Activated T-cell treated with anti-CD3 and anti-CD28 coated beads, Interleukin-2, amount 50 U/mL, for 1 hour (primary cell): ENCODE measurements at places on chromosomes 12 and 14.

DNA sequence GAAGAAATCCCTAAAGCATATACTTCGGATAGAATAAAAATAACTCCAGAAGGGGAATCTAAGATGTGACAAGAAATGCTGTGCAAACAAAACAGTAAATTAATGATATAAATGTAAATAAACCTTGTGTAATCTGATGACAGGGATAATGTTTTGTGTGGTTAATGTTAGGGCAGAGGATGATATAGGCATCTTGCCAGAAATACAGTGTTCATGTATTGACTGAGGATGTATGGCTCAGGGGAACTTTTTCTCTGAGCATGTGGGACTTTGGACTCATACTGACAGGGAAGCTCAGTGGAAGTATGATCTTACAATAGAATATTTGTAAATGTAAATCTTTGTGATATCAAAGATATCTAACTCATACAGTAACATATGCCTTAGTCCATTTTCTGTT is 420.2 kb downstream of the TMTC2 start:
- no peak for DNase-seq

GRCh38 chr14:39946807-39947206 is 514.6 kb upstream of the FBXO33 start:
- DNase-seq: no peak

- DNase-seq: peak; percentile 40
These were observed 1.2 kb upstream of the AMIGO2 start for GRCh38 chr12:47080725-47081502.

GRCh38 chr14:30759172-30760125 is 114.9 kb upstream of the COCH start:
- no peak for DNase-seq

DNA sequence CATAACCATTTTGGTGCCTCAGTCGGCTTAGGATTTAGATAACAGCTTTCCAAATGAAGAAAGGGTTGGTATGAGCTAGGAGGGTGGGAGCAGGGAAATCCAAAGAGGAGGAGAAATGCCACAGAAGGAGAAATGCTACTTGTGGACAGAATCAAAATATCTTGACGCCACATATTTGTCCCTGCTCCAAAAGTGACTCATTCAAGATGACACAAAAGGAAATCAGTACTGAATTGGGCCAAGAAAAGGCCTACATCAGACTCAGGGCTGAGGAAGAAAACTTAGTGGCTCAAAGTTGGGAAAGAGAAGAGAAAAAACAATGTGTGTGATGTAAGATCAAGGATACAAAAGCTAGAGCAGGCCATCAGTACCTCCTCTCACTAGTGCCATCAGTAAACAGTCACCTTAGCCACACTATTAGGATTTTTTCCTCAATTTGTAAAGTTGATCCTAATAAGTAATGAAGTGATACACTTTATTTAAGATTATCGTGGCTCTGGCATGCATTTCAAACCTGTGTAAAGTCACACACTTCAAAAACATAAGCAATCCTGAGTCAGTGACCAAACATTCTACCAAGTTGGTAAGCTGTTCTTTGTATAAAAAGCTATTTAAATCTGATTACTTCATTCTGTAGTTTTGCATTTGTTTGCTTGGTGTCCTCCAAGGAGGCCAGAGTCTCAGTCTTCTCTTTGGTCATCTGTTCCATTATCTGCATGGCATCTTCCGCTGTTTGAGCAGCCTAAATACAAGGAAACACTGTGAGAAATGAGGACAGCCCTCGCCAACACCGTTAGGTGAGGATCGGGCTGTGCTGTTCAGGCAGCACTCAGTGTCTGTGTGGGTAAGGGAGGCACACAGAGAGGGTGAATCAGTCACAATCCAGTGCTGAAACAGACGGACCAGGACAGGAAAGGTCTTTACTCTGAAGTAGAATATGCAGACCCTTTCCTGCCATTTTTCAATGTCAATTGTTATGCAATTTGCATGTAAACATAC is 52.6 kb upstream of the VPS33A start:
- no peak for DNase-seq

DNA sequence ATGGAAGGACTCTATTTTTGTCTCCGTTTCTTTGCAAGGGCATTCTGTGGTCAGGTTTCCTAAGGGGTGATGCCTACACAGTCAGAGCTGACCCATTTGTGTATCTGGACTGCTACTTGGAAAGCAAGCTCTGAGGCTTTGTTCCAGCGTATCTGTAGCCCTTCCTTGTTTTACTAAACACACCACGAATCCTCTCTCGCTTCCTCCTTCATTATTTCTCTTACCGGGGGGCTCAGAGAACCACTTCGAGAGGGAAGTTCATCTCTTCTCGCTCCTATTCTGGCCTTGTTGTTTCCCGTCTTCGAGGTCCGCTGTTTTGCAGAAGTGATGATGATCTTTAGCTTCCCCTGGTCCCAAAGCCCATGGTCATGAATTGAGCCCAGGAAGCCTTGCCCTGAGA is 164.7 kb downstream of the SSPN start:
- no peak for DNase-seq

DNA sequence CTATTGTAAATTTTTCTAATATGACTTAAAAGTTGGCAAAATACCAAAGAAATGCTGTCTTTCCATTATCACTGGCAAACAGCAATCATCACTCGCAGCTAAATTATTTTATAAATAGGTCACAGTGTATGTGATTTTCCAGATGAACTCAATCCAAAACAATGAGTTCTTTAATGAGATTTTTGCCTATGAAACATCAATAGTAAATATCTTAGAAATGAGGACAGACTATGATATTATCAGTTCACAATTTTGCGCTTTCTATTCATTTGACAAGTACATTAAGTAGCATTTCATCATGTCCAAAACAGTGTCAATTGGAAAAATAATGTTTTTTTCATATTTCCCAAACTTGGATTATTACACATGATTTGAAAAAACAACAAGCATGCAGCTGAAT is 65.7 kb downstream of the PIK3C2G start:
- no peak for DNase-seq

- DNase-seq: no peak
These were observed 106.4 kb downstream of the PIWIL1 start for GRCh38 chr12:130444061-130444460.

DNA sequence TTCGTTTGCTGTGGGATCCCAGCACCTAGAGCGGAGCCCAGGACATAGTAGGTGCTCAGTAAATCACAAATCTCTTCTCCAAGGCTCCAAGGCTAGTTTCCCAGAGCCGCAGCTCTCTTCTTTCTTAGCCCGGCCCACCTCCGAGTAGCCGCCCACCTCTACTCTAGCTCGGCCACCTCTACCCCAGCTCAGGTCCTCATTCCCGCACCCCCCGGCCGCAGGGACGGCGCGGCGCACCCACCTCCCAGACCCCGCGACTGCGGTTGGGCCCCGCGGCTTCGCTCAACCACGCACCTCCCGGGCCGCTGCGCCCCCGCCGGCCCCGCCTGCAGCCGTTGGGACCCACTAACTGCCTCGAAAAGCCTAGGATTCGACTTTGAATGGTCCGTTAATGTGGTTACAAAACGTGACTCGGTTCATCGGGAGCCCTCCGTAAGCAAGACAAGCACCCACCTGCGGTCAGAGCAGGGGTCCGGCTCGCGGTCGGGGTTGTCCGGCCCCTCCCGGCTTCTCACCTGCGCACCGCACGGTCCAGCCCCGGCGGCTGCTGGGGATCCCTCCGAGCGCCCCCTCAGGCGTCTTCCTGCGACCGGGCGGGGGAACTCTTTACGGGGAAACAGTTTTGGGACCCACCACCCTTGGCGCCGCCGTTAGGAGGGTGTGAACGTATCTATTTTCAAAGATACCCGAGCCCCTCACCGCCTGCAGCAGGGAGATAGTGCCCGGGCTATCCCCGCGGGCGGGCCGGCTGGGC is at the start of gene SLC2A14:
Gene SLC2A14 (minus strand): TSS at position 350 of the 754 bp plus-strand sequence. CDS start 3,035 bp downstream, outside the sequence.
- no peak for DNase-seq

- DNase-seq: no peak
These were observed 26.0 kb upstream of the KRT78 start for GRCh38 chr12:52874573-52875435.

GRCh38 chr12:53995002-53995377 is 5.0 kb upstream of the HOXC9 start:
- DNase-seq: peak; percentile 49

DNA sequence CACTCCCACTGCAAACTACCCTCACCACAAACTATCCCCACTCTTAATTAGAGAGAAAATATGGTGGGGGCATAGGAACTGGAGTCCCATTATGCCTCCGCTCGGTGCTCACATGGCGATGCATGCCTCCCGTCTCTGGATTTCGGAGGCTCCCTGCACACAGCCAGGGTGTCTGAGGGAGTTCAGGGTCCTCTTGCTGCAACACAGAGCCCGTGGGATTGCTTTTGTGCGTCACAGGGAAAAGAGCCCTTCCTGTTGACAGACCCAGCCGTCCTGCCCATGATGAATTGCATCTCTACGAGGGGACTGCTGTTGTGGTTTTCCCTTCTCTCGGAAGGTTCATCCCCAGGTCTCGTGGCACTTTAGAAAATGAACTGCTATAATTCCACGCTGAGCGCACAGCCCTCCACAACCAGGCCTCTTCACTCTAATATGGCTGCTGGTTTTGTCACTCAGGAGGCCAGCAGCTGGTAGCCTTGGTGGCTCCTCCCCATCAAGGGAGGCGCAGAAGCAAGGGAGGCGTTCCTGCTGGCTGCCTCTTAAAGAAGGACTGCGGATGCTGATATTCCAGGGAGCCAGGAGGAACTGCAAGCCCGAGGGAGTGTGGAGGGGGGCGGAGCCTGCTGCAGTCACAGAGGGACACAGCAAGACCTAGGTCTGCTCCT is 158.0 kb downstream of the KCNA5 start:
- DNase-seq: no peak

DNA sequence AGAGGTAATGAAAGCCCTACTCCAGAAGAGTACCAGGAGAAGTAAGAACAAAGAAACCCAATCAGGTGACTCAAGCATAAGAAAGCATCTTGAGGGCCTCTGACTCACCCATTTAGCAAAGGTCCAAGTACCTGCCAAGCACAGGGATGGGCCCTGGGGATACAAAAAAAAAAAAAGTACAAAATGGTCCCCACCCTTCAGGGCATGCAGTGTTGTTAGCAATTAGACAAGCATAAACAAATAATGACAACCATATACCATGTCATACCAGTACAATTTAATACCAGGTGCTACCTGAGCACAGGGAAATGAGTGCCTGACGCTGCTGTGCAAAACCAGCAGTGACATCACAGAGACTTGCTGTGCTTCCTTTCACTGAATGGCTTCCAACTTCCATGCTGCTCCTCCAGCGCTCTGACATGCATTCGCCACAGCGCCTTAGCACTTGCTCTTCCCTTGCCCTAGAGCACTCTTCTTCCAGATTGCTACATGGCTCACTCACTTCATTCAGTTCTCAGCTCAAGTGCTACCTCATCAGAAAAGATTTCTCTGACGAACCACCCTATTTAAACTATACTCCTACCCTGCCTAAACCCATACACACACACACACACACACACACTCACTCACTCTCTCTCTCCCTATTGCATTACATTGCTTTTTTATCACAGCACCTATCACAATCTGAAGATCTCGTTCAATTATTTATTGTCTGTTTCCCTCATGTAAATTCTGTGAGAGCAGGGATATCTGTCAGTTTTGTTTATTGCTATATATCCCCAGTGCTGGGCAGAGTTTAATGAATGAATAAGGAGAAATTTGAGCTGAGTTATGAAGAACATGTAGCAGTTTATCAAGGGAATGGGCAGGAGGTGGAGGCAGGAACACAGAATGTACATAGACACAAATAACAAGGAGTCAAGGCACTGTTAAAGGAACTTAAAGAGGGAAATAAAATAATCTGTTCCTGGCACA is 12.9 kb upstream of the EPS8 start:
- DNase-seq: no peak

GRCh38 chr12:9758119-9758518 is 2.6 kb downstream of the CD69 start:
- no peak for DNase-seq

DNA sequence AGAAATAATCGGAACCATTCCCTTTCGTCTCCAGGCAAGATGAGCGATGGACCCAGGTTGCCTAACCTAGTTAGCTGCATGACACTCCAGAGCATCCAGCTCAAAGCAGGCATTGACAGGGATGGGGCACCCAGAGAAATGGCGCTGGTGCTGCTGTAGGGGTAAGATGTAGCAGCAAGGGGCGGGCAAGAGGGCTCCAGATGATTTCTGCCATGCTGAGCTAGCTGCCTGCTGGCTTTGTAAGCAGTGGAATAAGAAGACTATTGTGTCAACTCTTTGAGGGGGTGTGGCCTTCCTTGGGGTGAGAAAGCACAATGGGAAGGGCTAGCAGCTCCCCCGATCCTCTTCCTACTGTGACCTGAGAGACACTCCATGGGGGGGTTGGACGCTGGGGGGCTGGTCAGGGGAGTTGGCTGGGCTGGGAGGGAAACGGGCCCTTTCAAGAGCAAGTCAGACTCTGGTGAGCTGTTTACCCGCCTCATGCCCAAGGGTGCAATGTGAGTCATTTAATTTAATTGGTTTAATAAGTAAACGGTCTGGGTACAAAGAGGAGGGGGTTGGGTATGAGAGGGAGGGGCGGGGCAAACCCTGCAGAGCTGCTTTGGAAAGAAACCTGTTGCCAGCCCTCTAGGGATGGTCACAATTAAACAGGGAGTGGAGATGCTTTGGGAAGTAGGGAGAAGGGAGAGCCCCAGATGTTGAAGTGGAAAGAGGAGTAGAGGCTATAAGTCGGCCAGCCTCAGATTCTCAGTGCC is 50.5 kb downstream of the B4GALNT3 start:
- DNase-seq: no peak

DNA sequence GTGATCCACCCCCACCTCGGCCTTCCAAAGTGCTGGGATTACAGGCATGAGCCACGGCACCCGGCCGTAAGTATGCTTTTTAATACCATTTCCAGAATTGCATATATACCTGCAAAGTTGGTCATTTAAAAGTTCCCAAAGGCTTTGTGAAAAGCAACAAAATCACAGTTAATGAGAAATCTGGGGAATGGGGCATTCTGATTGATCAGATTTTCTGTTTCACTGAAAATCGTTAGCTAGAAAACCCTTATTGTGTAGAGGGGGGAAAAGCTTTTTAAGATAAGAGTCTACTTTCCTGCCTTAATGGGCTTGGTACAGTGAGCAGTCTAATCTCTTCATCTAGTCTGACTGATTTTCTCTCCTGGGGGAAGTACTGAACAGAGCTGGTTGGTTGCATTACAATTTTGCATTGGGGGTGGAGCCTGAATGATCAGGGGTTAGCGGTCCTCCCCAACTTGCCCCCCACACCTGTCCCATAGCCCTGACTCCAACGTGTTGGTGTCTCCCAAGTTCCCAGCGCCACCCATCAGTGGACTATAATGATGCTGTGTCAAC is 23.8 kb downstream of the IL31 start:
- DNase-seq: no peak

DNA sequence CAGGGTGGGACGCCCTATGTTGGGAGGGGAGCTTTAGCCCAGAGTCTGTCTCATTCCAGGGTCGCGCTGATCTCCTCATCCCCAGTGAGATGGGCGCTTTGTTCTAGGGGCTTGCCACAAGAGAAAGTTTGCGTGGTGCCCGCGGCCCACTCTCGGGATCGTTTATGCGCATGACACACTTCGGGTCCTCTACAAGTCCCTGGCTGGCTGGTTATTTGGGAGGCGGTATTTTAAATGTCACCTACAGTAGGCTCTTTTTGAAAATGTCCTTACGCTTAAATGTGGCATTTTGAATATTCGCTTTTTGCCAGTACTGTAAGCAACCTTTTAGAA is 541 bp downstream of the GOLT1B start:
- no peak for DNase-seq

GRCh38 chr12:102631274-102631673 is 150.9 kb upstream of the IGF1 start:
- no peak for DNase-seq

GRCh38 chr12:69055706-69056105 is 122.7 kb upstream of the CPM start:
- no peak for DNase-seq

- DNase-seq: no peak
These were observed 197.1 kb downstream of the EXOC5 start for GRCh38 chr14:57071639-57072038.
